ENCODE measurements at places on chromosomes 1 and 21. TPM values are rescaled to one million over a fixed set of nuclear protein-coding genes. Genes with fewer than 3 reads are reported as not detected.

The NTNG1 gene
- polyA plus RNA-seq, result not detected

The HSPB7 gene
- not detected for polyA plus RNA-seq

The MROH9 gene
- not detected for polyA plus RNA-seq

- H3K4me1 ChIP-seq, result no peaks in the 10 kb centered on the region
- peaks cover 14% of the 10 kb centered on the region for H3K27me3 ChIP-seq
- no peak for DNase-seq
- H3K36me3 ChIP-seq, result no peaks in the 10 kb centered on the region
- H3K27ac ChIP-seq, result no peak overlapping the region
- no peak overlapping the region for H3K4me3 ChIP-seq
These were observed 57.3 kb downstream of the DRAM2 start for GRCh38 chr1:111082421-111083203.

GRCh38 chr1:232422898-232423297, 207.0 kb downstream of the SIPA1L2 start:
- no peak overlapping the region for H3K4me3 ChIP-seq
- peaks cover 30% of the 10 kb centered on the region for H3K4me1 ChIP-seq
- no peak for DNase-seq
- H3K27ac ChIP-seq, result no peak overlapping the region
- peaks cover 10% of the 10 kb centered on the region for H3K27me3 ChIP-seq

GRCh38 chr1:22861764-22862440, 110.8 kb downstream of the LACTBL1 start:
- H3K27ac ChIP-seq, result no peak overlapping the region
- DNase-seq, result no peak
- no peaks in the 10 kb centered on the region for H3K4me1 ChIP-seq
- H3K27me3 ChIP-seq, result peaks cover 2% of the 10 kb centered on the region
- no peak overlapping the region for H3K4me3 ChIP-seq

DNA sequence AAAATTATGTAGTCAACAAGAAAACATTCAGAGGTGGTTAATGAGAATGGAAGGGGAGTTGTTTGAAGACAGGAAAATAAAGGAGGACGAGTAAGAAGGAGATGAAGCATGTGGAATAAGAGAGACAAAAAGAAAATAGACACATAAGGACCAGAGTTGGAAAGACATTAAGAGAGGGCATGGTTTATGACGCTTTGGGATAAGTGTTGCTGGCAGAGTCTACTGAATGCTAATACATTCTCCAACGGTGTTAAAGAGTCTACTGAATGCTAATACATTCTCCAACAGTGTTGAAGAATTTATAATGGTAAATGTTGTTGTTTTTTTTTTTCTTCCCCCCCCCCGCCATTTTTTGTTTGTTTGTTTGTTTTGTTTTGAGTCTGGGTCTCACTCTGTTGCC, 13.1 kb downstream of the PRKAA2 start:
- peaks cover 6% of the 10 kb centered on the region for H3K27me3 ChIP-seq
- H3K4me1 ChIP-seq, result no peaks in the 10 kb centered on the region
- H3K4me3 ChIP-seq, result no peak overlapping the region
- no peak for DNase-seq
- H3K27ac ChIP-seq, result no peak overlapping the region

Measured in immature natural killer cell (primary cell).